ENCODE measurements at places on chromosomes 7 and 10. TPM values are rescaled to one million over a fixed set of nuclear protein-coding genes. Genes with fewer than 3 reads are reported as not detected.

SPACDR gene
- 1.8 TPM for total RNA-seq

CNNM2 gene
- 9.9 TPM for total RNA-seq

OR9A2 gene
- total RNA-seq: not detected

DYNC1I1 gene
- total RNA-seq: 10.2 TPM

CLCN1 gene
- not detected for total RNA-seq

HSPA14 gene
- total RNA-seq: 7.8 TPM

ACSL5 gene
- total RNA-seq: 12.2 TPM

AGMO gene
- 14.0 TPM for total RNA-seq

DNA sequence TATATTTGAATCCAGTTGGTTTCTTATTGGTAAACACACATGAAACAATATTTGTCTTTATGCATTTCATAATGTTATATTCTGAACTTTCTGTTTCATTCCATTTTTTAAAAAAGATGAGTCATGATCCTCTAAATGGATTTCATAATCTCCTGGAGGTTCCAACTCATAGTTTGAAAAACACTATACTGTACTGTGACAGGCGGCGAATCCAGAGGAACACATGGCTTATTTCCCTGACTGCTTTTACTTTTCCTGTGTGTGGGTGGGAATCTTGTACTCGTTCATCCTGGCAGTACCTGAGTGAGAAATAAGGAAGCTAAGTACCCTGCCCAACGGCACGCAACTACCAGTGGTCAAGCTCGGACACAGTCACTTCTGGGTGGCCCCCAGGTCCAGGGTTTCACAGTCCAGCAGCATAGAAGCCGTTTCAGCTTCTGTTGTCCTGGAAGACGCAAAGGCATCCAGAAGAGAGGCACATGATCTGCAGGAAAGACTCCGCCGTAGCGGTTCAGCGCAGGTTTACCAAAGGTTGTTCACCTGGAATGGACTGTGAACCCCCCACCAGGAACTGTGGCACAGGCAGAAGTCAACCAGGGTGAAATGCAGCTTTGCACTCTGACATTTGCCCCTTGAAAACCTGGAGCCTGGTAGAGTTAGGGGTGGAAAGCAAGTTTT lies 117.7 kb downstream of the CCNY start:
- H3K4me3 ChIP-seq: no peak overlapping the region
- H3K36me3 ChIP-seq: no peaks in the 10 kb centered on the region
- DNase-seq: no peak
- H3K4me1 ChIP-seq: peaks cover 100% of the 10 kb centered on the region
- H3K27me3 ChIP-seq: no peaks in the 10 kb centered on the region

- DNase-seq: no peak
- peak overlapping the region; percentile 91 for H3K27ac ChIP-seq
- H3K27me3 ChIP-seq: no peaks in the 10 kb centered on the region
- H3K36me3 ChIP-seq: no peaks in the 10 kb centered on the region
Observed at GRCh38 chr7:30479202-30480120, 877 bp upstream of the NOD1 start.

DNA sequence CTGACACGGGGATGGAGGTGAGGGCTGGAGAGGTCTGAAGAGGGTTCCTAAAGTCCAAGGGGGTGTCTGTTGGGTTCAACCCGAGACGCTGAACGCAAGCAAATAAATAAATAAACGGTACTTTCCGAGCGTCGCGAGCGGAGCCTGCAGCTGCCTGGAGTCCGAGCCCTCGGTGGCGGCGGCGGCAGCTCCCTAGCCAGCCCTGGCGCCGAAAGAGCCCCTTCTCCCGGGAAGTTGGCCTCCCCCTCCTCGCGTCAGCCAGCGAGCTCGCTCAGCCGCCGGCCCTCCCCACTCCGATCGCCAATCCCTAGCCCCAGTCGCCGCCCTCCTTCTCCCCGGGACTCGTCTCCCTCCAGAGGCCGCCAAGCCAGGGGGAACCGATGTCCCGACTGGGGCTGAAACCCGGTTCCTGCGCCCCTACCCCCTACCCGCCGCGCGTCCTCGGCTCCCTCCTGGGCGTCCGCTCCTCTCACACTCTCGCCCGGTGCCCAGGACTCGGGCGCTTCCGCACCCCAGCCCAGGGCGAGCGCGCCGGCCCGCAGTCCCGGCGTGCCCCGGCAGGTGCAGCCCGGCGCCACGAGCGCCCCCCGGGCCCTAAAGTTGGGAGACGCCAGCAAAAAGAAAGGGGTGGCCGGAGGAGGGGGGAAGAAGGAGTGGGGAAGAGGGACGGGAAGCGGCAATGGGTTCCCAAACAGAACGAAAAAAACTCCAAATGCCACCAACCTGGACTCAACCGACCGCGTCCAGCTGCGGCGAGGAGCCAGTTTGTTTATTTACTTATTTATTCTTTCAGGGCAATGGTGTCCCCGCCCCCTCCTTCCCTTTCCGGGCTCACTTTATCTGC lies at the start of gene GFRA1:
TSS of gene GFRA1 (minus strand) at position 767 of the 844 bp plus-strand sequence. CDS start 1,177 bp downstream, outside the sequence.
- no peaks in the 10 kb centered on the region for H3K4me1 ChIP-seq
- peaks cover under 1% of the 10 kb centered on the region for H3K36me3 ChIP-seq
- H3K4me3 ChIP-seq: peak within 1 kb of the TSS; percentile 45
- DNase-seq: no peak
- H3K27me3 ChIP-seq: peaks cover 15% of the 10 kb centered on the region

- peak overlapping the region; percentile 56 for H3K4me3 ChIP-seq
- no peaks in the 10 kb centered on the region for H3K27me3 ChIP-seq
- DNase-seq: no peak
- H3K4me1 ChIP-seq: peaks cover 34% of the 10 kb centered on the region
- peak overlapping the region; percentile 61 for H3K27ac ChIP-seq
- no peaks in the 10 kb centered on the region for H3K36me3 ChIP-seq
Observed at GRCh38 chr10:91887272-91888076, 21.8 kb downstream of the FGFBP3 start.

DNA sequence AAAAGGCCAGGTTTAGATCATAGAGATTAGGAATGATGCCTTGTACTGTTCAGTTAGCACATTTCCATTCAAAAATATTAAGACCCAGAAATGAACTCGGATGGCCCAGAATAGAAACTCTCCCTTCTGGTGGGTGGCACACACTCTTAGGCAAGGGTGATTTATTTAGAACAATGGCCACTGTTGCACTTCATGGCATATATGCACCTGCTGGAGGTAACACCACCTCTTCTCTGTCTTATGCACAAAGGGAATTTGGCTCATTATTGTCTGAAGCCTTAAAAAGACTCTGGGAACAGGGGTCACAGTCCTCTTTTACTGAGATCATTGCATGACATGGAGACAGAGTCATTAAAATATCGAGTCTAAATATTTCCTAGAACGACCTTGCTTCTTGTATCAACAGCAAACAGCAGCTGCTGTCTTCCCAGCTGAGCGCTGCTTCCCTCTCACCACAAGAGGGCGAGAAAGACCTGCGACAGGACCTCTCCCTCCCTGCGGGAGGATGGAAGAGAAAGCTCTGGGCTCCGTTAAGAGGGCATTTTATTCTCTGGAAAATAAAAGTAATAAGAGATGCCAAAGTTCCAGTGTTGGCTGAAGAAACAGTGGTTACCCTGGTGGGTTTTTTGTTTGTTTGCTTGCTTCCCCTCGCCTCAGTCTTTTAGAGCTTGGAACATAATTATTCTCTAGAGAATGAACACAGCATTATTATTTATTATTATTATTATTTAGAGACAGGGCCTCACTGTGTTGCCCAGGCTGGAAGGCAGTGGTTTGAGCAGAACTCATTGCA lies 13.5 kb upstream of the BAMBI start:
- H3K27ac ChIP-seq: no peak overlapping the region
- DNase-seq: peak; percentile 76
- no peak overlapping the region for H3K4me3 ChIP-seq
- peaks cover 14% of the 10 kb centered on the region for H3K4me1 ChIP-seq

- H3K27ac ChIP-seq: peak overlapping the region; percentile 44
- no peaks in the 10 kb centered on the region for H3K27me3 ChIP-seq
- DNase-seq: no peak
- H3K4me1 ChIP-seq: peaks cover 67% of the 10 kb centered on the region
- no peaks in the 10 kb centered on the region for H3K36me3 ChIP-seq
Observed at GRCh38 chr7:30906014-30906413, 5.6 kb upstream of the AQP1 start.

GRCh38 chr10:101768791-101769170 lies 7.1 kb downstream of the FGF8 start:
- no peak for DNase-seq
- no peak overlapping the region for H3K27ac ChIP-seq
- peaks cover 11% of the 10 kb centered on the region for H3K36me3 ChIP-seq
- H3K4me3 ChIP-seq: no peak overlapping the region
- H3K27me3 ChIP-seq: no peaks in the 10 kb centered on the region

GRCh38 chr7:155811560-155811894 lies 736 bp downstream of the SHH start:
- H3K27ac ChIP-seq: peak overlapping the region; percentile 21
- no peak for DNase-seq
- H3K4me1 ChIP-seq: no peaks in the 10 kb centered on the region
- peak overlapping the region; percentile 46 for H3K4me3 ChIP-seq
- H3K36me3 ChIP-seq: no peaks in the 10 kb centered on the region
- no peaks in the 10 kb centered on the region for H3K27me3 ChIP-seq

DNA sequence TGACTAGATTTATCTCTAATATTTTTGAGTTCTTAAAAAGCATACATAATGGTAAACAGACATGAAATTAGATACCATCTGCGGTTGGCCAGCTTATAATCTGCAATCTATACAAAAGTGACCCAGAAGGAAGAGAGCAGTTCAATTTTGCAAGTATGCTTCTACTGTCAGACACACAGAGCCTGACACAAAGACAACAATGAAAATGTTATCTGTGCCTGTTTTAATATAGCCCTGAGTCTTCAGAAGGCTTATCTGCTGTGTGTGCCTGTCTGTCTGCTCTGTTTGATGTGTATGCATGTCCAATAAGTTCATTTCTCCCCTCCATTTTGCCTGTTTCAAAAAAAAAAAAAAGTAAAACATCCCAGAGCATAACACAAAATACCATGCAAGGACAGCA lies 73.3 kb upstream of the FHIP2A start:
- no peaks in the 10 kb centered on the region for H3K4me1 ChIP-seq
- no peak for DNase-seq
- H3K4me3 ChIP-seq: no peak overlapping the region
- H3K27ac ChIP-seq: no peak overlapping the region
- no peaks in the 10 kb centered on the region for H3K27me3 ChIP-seq
- H3K36me3 ChIP-seq: no peaks in the 10 kb centered on the region

- H3K4me3 ChIP-seq: no peak overlapping the region
- H3K4me1 ChIP-seq: no peaks in the 10 kb centered on the region
- H3K27me3 ChIP-seq: no peaks in the 10 kb centered on the region
- no peaks in the 10 kb centered on the region for H3K36me3 ChIP-seq
- DNase-seq: no peak
Observed at GRCh38 chr10:98899018-98899417, 336.6 kb downstream of the HPSE2 start.

GRCh38 chr10:95308389-95309302 lies 17.8 kb upstream of the PDLIM1 start:
- H3K27ac ChIP-seq: no peak overlapping the region
- peaks cover 3% of the 10 kb centered on the region for H3K36me3 ChIP-seq
- peak; percentile 62 for DNase-seq
- no peak overlapping the region for H3K4me3 ChIP-seq
- no peaks in the 10 kb centered on the region for H3K27me3 ChIP-seq

- no peak overlapping the region for H3K4me3 ChIP-seq
- no peaks in the 10 kb centered on the region for H3K27me3 ChIP-seq
- no peaks in the 10 kb centered on the region for H3K36me3 ChIP-seq
- no peak for DNase-seq
- H3K4me1 ChIP-seq: no peaks in the 10 kb centered on the region
- H3K27ac ChIP-seq: no peak overlapping the region
Observed at GRCh38 chr7:64875658-64876406, 27.2 kb upstream of the ZNF273 start.

GRCh38 chr7:23418046-23418445 lies 52.2 kb downstream of the IGF2BP3 start:
- no peaks in the 10 kb centered on the region for H3K36me3 ChIP-seq
- no peak for DNase-seq
- H3K4me3 ChIP-seq: no peak overlapping the region
- no peaks in the 10 kb centered on the region for H3K27me3 ChIP-seq

DNA sequence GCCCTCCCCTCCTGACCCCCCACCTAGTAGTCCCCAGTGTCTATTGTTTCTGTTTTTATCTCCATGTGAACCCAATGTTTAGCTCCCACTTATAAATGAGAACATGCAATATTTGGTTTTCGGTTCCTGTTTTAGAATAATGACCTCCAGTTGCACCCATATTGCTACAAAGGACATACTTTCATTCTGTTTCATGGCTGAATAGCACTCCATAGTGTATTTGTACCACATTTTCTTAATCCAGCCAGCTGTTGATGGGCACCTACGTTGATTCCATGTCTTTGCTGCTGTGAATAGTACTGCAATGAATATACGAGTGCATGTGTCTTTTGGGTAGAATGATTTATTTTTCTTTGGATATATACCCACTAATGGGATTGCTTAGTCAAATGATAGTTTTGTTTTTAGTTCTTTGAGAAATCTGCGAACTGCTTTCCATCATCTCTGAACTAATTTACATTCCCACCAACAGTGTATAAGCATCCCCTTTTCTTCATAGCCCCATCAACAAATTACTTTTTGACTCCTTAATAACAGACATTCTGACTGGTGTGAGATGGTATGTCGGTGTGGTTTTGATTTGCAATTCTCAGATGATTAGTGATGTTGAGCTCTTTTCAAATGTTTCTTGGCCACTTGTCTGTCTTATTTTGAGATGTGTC lies 128.4 kb upstream of the PHYHIPL start:
- no peak for DNase-seq
- H3K36me3 ChIP-seq: no peaks in the 10 kb centered on the region
- H3K4me1 ChIP-seq: no peaks in the 10 kb centered on the region
- H3K27ac ChIP-seq: no peak overlapping the region
- no peaks in the 10 kb centered on the region for H3K27me3 ChIP-seq

- H3K27me3 ChIP-seq: no peaks in the 10 kb centered on the region
- no peak overlapping the region for H3K4me3 ChIP-seq
- H3K27ac ChIP-seq: no peak overlapping the region
- H3K4me1 ChIP-seq: no peaks in the 10 kb centered on the region
Observed at GRCh38 chr7:68684246-68684839, 913.9 kb upstream of the AUTS2 start.

DNA sequence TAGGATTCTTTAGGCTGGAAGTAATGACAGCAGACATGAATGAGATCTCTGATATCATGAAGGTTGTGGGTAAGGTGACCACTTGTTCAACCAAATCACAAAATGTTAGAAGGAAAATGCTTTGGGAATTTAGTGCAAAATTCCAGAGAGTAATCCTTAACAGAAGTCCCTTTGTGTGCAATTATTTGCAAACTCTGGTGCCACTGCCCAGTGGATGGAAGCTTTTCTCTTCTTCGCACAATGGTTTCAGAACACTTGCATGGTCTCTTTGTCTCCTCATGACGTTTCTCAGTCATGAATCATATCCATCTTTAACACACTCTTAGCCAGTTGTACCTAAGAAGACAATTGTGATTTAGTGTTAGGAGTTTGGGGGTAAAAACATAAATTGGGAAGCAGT lies 570.4 kb upstream of the ANKRD30A start:
- H3K4me3 ChIP-seq: no peak overlapping the region
- peaks cover 5% of the 10 kb centered on the region for H3K4me1 ChIP-seq
- H3K27ac ChIP-seq: no peak overlapping the region
- no peaks in the 10 kb centered on the region for H3K36me3 ChIP-seq
- DNase-seq: no peak
